ENCODE measurements at places on chromosomes 2 and 18. TPM values are rescaled to one million over a fixed set of nuclear protein-coding genes. Genes with fewer than 3 reads are reported as not detected.

- no peak overlapping the region for H3K4me3 ChIP-seq
- H3K27me3 ChIP-seq, result no peaks in the 10 kb centered on the region
- no peak overlapping the region for H3K27ac ChIP-seq
- no peaks in the 10 kb centered on the region for H3K4me1 ChIP-seq
- no peaks in the 10 kb centered on the region for H3K36me3 ChIP-seq
- DNase-seq, result no peak
Measured at GRCh38 chr18:50679056-50679455, 119.2 kb downstream of the MAPK4 start.

DNA sequence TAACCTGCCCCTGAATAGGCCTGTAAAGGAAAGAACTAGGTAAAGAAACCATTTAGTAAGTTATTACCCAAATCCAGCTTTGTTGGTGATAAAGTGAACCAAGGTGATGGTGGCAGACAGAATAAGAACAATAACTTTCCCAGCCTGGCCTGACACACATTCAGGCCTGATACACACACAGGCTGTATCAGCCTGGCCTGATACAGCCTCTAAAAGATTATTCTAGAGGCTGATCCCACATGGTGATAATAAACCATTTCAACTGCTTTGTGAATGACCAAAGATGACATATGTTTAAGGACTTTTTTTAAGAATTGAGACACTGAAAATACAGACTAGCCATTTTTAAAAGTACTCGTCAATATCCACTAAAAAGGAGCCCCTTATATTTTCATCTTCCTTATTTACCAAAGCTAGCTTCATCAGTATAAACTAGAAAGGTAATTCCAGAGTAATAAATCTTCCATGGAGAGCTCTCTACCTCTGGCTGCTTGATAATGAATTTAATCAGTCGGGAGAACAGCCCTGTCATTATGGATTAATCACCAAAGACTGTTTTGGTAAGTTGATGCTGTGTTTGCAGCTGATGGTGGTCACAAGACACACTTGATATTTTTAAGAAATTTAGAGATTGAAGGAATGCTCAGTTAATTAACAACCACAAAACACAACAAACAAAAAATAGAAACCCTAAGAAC lies 77.2 kb downstream of the SLC8A1 start:
- H3K4me3 ChIP-seq, result no peak overlapping the region
- DNase-seq, result no peak
- H3K27ac ChIP-seq, result no peak overlapping the region
- H3K4me1 ChIP-seq, result no peaks in the 10 kb centered on the region
- no peaks in the 10 kb centered on the region for H3K27me3 ChIP-seq

GRCh38 chr2:45382744-45383143 lies 228.3 kb downstream of the SRBD1 start:
- no peak overlapping the region for H3K27ac ChIP-seq
- H3K27me3 ChIP-seq, result no peaks in the 10 kb centered on the region
- H3K4me3 ChIP-seq, result no peak overlapping the region
- H3K4me1 ChIP-seq, result no peaks in the 10 kb centered on the region
- no peak for DNase-seq

- no peaks in the 10 kb centered on the region for H3K4me1 ChIP-seq
- H3K27me3 ChIP-seq, result no peaks in the 10 kb centered on the region
- no peak overlapping the region for H3K27ac ChIP-seq
- H3K36me3 ChIP-seq, result no peaks in the 10 kb centered on the region
- no peak overlapping the region for H3K4me3 ChIP-seq
- DNase-seq, result peak; percentile 27
Measured at GRCh38 chr2:175036582-175037018, 31.4 kb upstream of the CHN1 start.

DNA sequence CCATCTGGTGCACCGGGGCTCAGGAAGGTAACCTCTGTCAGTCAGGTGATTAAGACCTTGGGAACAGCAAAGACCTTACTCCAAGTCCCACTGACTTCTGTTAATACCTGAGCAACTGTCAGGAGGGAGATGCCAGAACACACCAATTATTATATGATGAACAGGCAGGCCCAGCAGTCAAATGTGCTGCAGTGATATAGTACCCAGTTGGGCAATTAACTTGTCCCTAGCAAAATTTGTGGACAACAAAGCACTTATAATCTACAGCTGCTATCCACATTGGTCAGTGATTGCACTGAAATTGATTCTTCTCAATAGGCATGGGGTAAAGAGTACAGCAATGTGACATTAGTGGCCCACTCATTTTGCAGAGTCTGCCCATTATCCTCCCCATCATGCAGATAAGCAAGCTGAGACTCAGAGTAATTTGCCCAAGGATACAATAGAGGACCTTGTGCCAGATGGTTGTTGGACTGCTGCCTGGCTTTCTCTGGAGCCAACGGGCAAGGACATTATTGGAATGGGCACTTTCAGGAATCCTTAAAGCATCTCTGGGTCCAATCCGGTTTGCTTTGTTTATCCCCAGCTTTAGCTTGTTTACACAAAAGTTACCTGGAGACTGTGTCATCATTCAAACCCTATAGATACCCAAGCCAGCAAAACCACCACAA lies 147.6 kb downstream of the CCBE1 start:
- DNase-seq, result no peak
- no peak overlapping the region for H3K27ac ChIP-seq
- no peaks in the 10 kb centered on the region for H3K36me3 ChIP-seq
- no peaks in the 10 kb centered on the region for H3K27me3 ChIP-seq
- H3K4me1 ChIP-seq, result no peaks in the 10 kb centered on the region

DNA sequence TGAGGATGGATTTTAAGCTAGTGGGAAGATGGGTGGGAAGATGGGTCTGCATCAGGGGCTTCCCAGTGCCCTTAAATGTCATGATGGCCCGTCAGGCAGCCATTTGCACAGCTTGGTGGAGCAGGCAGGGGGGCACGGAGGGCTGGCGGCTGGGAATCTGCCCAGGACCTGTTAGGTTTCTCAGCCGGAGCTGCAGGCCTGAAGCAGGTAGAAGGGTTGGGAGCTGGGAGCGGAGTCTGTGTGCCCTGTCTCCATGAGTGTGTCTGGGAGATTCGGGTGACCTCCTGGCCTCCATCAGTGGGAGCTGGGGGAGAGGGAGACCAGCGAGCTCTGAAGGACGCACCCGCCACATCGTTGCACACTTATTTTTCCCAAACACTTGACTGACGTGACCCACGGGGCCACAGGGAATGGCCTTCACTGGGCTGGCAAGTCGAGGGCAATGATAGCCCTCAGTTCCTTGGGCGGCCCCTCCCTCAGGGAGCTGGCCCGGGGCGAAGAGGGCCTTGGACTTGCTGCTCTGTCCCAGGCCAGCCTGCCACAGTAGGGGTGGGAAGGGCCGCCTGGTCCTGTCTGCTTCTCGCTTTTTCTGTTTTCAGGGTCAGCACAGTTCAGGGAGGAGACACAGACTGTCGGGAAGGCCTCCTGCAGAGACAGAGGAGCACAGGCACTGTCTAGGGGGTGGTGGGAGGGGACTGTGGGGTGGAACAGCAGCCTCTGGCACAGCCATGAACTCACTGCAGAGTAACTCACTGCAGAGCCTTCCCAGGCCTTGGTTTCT lies 236.8 kb downstream of the ZBTB7C start:
- DNase-seq, result no peak
- H3K4me3 ChIP-seq, result no peak overlapping the region
- no peaks in the 10 kb centered on the region for H3K36me3 ChIP-seq
- H3K4me1 ChIP-seq, result no peaks in the 10 kb centered on the region
- no peak overlapping the region for H3K27ac ChIP-seq

GRCh38 chr2:206164261-206164862 lies 4.7 kb downstream of the EEF1B2 start:
- peaks cover 17% of the 10 kb centered on the region for H3K36me3 ChIP-seq
- no peak overlapping the region for H3K27ac ChIP-seq
- peaks cover 15% of the 10 kb centered on the region for H3K4me1 ChIP-seq

DNA sequence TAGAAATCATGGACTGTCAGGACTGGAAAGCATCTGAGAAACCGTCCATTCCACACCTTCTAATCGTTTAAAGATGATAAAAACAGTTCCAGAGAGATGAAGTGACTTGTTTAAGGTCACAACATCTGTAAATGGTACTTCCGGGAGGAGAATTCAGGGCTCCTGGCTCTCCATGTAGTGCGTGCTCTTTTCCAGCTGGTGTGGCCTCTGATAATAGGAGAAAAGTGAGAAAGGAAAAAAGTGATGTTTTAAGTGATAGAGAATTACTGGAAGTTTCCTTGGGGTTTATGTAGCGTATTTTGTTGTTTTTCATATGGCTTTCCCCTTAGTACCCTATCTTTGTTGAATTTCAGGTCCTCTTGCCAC lies 663 bp downstream of the C2orf49 start:
- H3K36me3 ChIP-seq, result peaks cover 27% of the 10 kb centered on the region
- peaks cover 21% of the 10 kb centered on the region for H3K4me1 ChIP-seq
- H3K27me3 ChIP-seq, result no peaks in the 10 kb centered on the region
- peak overlapping the region; percentile 98 for H3K4me3 ChIP-seq
- no peak for DNase-seq
- H3K27ac ChIP-seq, result peak overlapping the region; percentile 100

DNA sequence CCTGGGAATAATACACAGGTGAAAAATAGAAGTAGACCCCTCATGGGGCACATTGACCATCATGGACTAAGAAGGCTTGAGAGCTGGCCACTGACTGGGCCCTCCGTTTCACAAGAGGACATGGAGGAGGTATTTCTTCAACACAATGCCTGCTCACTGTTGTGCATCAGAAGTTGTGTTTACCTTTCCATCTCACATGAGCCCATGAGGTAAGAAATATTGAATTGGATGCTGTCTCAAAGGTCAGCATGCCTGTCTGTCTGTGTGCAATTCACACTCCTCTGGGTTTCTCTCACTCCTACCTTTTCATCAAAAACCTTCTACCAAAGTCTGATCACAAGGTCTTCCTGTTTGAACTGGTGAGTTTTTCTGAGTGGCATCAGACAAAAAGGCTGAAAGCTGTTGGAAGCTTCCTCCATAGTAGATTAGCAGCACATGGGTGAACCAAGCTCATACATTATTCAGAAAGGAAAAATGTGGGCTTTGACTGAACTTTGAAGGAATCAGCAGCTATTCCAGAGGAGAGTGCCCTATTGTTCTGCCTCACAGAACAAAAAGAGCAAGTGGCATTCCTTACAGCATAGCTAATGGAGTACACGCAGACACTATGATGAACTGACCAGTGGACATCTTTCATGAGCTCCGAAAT lies 143.2 kb upstream of the RND3 start:
- no peak overlapping the region for H3K27ac ChIP-seq
- DNase-seq, result no peak
- no peaks in the 10 kb centered on the region for H3K27me3 ChIP-seq
- H3K4me3 ChIP-seq, result no peak overlapping the region

DNA sequence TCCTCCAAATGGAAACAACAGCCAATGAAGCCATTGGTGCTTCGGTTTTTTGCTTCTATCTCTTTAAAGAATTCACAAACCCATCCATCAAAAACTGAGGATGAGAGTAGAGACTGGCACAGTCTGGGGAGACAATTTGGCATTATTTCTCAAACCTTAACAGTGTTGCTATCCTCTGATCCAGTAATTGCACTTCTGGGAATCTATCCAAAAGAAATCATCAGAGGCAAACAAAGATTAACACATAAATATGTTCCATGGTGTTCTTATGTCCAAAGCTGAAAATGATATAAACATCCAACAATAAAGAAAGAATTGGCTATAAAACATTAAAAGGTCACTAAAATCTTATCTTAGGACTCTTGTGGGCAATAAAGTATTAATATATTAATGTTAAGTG lies 35.1 kb downstream of the REEP1 start:
- H3K36me3 ChIP-seq, result no peaks in the 10 kb centered on the region
- no peak for DNase-seq
- H3K27ac ChIP-seq, result no peak overlapping the region
- H3K4me1 ChIP-seq, result no peaks in the 10 kb centered on the region
- no peak overlapping the region for H3K4me3 ChIP-seq
- no peaks in the 10 kb centered on the region for H3K27me3 ChIP-seq

- H3K4me1 ChIP-seq, result no peaks in the 10 kb centered on the region
- no peaks in the 10 kb centered on the region for H3K36me3 ChIP-seq
- H3K27me3 ChIP-seq, result no peaks in the 10 kb centered on the region
- no peak for DNase-seq
- no peak overlapping the region for H3K4me3 ChIP-seq
- no peak overlapping the region for H3K27ac ChIP-seq
Measured at GRCh38 chr2:60067006-60067405, 486.4 kb downstream of the BCL11A start.

DNA sequence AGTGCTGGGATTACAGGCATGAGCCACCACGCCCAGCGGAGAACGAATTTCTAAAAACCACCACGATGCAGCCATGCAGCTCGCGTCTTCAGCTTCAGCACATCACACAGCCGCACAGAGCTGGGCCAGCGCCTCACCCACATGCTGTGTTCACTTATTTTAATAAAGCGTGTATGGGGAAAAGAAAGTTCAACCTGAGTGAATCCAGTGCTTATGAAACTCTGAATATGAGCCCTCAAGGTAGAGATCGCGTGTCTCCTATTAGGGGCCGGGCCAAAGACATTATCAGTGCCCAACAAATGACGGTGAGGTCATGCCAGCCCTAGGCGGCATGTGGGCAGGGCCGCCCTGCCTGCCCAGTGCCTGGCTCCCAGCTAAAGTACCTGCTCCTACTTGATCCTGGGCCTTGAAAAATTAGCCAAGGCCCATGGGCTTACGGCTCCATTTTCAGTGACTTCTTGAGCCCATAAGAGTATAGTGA lies 44.3 kb downstream of the SPRED2 start:
- DNase-seq, result no peak
- H3K4me1 ChIP-seq, result peaks cover 3% of the 10 kb centered on the region
- no peak overlapping the region for H3K27ac ChIP-seq
- H3K4me3 ChIP-seq, result no peak overlapping the region

CLEC4F gene
- total RNA-seq, result not detected

POTEJ gene
- total RNA-seq, result not detected

PTPN2 gene
- total RNA-seq, result 52.6 TPM

AKAIN1 gene
- not detected for total RNA-seq

CFAP221 gene
- not detected for total RNA-seq

MAP2 gene
- not detected for total RNA-seq
